ENCODE measurements at places on chromosomes 6 and 20. TPM values are rescaled to one million over a fixed set of nuclear protein-coding genes. Genes with fewer than 3 reads are reported as not detected.
A peak's percentile ranks its signal among the peaks of the same experiment; 100 is the strongest.

DNA sequence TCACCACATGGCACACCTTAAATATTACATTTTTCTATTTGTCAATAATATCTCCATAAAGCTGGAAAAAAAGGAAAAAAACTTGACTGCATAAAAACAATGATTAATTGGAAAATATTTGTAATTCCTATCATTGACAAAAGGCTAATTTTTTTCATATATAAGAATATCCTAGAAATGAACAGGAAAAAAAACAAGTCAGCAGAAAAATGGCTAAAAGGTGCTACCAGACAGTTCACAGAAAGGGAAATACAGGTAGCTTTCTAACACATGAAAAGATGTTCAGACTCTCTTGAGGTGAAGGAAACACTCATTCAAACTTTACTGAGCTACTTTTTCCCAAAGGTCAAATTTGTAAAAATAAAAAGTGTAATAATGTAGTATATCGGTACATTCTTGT is 104.1 kb upstream of the SCAF8 start:
- DNase-seq, result no peak

DNA sequence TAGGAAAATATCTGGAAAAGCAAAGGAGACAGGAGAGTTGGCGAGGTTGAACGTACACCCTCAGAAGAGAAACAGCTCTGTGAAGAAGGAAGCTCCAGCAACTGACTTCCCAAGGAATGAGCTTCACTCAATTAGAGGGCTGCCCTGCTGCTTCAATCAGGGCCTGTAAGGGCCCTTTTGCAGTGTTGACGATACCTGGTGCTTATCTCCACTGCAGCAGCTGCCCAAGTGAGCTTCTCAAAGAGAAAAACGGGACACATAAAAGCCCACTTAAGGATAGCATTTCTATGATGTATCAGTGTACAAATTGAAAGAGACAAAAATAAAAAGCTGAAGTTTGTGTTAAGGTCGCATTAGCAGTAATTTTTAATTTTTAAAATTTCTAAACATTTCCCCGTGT is 16.4 kb downstream of the SEC63 start:
- DNase-seq, result no peak

DNA sequence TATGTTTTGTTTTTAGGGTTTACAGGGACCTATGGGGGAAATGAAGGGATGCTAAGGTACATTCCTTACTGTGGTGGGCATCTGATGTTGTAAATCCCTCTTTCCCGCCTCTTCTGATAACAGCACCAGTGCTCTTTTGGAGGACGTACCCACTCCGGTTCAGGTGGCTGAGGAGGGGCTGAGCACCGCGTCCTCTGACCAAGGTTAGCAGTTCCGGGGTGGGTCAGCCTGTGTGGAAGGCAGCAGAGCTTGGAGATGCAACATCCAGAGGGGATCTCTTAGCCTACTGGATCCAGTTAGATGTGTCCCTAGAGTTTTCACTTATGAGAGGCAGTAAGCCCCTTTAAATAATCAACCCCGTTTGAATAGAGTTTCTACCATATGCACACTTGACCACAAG is 135.3 kb upstream of the KCNG1 start:
- no peak for DNase-seq

- DNase-seq, result no peak
Observed at GRCh38 chr20:45291526-45291925, 15.1 kb upstream of the RBPJL start.

DNA sequence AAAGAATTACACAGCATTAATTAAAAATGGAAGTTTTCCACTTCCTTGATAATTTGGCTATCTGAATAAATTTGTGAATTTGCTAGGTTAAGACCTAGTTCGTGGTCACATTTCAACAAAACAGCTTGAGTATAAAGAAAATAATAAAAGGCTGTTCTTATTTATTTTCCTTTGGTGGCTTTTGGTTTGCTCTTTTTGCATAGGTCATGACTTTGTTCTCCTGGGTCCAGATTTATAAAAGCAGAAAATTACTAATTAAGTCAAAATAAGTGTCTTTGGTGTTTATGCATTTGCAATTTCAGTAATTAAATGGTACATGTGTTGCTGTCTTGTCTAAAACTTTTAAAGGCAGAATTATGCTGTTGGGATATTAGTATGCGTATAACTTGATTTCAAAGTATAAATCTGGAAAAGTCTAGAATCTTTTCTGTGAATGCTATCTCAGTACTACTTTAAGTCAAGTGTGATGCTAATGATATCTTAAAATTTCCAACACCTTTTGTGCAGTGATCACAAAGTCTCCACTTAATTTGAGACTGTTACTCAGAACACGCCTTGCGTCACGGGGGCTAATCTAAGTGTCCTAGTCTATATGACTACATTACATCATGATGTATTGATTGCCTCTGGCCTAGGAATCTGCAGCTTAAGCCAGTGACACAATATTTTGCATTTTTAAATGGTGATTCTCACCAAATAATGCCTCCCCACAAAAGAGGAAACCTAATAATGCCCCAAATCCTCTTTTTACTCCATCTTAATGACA is 41.0 kb downstream of the GNAS start:
- no peak for DNase-seq

- no peak for DNase-seq
Observed at GRCh38 chr6:110612298-110612697, 135.9 kb upstream of the SLC22A16 start.

DNA sequence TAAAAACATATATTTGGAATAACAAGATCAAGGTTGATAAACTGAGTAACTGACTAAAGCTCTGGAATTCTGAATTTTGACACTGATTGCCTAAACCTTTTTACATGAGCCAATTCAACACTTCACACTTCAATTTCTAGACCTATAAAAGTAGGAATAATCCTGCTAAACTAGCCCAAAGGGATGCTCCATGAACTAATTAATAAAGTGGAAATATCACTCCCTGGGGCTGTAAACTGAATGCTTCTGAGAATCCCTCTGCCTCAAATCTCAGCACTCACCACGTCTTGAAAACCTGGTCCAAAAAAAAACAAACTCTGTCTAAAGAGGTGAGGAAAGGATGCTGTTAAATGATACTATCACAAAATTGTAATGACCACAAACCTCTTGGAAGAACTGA is 50.9 kb downstream of the DCDC2 start:
- DNase-seq, result no peak

GRCh38 chr6:31836047-31836473 is 8.5 kb downstream of the HSPA1B start:
- no peak for DNase-seq

DNA sequence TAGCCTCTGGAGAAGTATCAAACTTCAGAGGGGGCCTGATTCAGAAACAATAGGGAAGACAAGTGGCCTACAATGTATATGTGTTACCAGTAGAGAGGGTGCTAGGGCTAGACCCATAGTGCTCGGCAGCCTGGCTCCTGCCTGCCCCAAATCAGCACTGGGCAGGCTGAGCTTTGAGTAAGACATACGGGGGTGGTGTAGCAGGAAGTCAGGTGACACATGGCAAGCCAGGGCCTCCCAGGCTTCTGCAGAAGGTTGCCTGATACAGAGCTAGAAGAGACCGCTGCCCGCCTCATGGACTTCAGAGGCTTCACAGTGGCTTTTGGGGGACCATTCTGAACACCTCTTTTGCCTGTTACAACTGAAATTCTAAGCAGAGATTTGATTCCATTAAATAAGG is 43.4 kb downstream of the RALY start:
- DNase-seq, result no peak

DNA sequence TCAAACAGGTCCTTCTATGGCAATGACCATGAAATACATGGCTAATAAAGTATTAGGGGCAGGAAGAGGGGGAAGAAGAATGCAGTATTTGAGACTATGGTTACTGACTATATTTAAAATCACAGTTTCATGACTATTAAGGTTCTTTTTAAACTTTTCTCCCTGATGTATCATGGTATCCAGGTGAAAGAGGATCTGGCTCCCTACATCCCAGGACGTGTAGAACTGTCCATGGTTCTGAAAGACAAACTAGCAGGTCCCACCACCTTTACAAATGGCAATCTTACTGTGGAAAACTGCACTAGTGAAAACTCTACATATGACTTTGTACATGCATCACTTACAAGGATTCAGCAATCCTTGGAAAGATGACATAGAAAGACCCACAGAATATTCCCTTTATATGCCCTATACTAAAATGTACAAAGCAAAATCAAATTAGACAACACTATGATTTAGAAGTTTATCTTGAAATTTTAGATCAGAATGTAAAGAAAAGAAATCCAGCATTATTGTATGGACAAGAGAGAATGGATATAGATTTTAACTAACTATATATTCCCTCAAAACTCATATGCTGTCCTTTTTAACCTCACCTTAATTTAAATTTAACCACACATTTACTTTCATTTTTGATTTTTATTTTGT is 33.5 kb downstream of the RPP21 start:
- DNase-seq, result no peak

DNA sequence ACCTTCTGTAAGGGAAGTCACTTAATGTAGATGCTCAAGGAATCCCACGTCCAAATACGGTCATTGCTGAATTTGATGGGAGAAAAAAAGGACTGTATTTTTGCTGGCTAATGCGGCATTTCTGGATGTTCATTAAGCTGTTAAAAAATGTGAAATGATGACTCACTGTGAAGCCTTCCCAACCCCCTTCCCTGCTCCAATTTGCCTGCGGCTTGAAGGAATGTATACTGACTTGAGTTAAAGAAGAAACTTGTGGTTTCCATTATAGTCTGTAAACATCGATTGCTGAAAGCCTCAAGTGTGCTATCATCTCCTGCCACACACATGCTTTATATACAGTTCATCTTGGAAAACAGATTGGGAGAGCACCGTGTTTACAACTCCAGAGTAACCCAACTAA is 249.1 kb upstream of the JAG1 start:
- no peak for DNase-seq

DNA sequence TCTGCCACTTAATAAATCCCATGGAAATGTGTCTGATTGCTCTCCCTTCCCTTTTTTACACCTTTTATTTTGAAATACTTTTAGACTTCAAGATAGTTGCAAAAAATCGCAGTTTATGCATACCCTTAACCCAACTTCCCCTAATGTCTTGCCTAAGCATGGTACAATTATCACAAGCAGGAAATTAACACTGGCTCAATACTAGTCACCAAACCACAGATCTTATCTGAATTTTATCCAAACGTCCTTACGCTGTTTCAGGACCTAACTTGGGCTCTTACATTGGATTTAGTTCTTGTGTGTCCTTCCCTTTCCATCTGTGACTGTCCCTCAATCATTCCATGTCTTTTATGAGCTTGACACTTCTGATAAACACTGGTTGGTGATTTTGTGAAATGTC is 146.3 kb downstream of the ZNF217 start:
- DNase-seq, result no peak

DNA sequence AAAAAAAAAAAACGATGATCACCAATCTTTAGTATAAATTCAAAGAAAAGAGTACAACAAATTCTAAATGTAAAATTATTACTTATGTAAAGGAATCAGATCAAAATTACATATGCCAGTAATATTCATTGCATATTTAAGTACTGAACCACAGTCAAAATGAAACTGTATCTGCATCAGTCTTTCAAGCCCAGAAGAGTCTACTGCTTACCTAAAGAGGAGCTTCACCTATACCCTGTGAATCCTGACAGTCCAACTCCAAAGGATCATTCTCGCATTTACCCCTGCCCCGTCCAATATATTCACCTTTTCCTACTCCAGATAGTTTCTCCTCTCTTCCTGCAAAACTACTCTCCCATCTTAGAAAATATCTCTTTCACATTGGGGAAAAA is 9.2 kb downstream of the ATG5 start:
- DNase-seq, result no peak

DNA sequence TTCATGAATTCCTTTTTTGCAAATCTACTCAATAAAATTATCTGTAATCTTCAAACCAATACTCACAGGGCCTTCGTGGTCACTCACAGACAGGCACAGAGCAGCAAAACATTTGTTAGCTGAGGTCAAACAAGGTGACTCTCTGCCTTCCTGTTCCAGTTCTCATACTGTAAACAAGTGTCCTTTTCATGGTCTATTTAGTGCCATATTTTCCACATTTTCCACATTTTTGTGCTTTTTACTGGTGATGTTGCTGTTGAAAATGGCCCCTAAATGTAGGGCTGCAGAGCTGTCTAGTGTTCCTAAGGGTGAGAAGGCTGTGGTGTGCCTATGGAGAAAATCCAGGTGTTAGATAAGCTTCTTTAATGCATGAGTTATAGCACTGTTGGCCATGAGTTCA is 133.1 kb upstream of the COL21A1 start:
- no peak for DNase-seq

DNA sequence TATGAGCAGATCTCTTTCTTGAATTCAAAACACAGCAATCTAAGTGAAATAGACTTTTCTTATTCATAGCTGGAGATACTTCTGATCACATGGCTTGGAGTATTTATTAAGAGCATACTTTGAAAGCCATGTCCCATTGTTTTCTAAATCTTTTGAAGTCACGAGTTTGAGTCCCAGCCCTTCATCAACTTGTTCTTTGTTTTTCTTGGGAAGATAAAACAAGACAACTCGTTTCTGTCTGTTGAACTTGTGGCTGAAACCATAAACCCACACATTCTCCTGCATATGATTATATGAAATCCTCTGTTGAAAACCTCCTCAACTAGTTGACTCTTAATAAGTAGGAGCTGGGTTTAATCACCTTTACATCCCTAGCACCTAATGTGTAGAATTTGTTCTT is 3.3 kb downstream of the RNF144B start:
- DNase-seq, result no peak

DNA sequence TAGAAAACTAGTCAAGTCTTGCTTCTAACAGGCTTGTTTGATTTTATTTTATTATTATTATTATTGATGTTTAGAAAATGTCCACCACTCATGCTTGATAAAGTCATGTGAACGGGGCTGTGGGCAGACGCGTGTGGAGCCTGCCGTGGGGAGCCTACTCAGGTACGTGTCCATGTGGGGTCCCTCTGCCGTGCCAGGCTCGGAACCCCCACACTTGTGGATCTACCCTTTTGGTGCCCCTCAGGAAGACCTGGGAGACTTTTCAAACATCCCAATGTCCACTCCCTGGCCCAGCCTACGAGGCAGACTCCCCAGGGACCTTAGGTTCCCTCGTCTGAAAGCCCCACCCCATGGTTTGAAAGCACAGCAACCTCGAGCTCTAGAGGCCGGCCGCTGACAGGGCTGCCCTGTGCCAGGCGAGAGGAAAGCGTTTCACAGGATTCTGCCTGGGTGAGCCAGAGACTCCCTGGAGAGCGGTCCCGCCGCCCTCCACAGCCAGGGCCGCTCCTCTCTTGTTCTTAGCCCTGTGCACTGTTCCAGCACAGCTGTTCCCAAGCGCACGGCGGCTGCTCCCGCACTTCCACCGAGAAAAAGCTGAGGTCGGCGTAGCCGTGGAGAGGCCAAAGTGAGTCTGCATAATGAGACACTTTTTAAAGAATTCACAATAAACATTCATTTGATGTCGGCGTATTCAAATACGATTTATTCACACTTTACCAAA is 249.7 kb downstream of the TTLL2 start:
- DNase-seq, result peak; percentile 65

The POLR3F gene
- polyA plus RNA-seq, result 5.4 TPM

The SYNJ2 gene
- polyA plus RNA-seq, result 13.4 TPM

The SLC44A4 gene
- polyA plus RNA-seq, result 106 TPM

The WFDC2 gene
- polyA plus RNA-seq, result 86.6 TPM

The HDGFL1 gene
- not detected for polyA plus RNA-seq

The COX4I2 gene
- polyA plus RNA-seq, result 1.4 TPM

The CST3 gene
- polyA plus RNA-seq, result 409 TPM

The FHL5 gene
- not detected for polyA plus RNA-seq

Data from sigmoid colon (tissue), 7 donors.